ENCODE measurements at places on chromosomes 1 and 21. TPM values are rescaled to one million over a fixed set of nuclear protein-coding genes. Genes with fewer than 3 reads are reported as not detected.

The FAM131C gene
- not detected for total RNA-seq

The F5 gene
- total RNA-seq = 80.6 TPM

The ILDR2 gene
- 0.67 TPM for total RNA-seq

DNA sequence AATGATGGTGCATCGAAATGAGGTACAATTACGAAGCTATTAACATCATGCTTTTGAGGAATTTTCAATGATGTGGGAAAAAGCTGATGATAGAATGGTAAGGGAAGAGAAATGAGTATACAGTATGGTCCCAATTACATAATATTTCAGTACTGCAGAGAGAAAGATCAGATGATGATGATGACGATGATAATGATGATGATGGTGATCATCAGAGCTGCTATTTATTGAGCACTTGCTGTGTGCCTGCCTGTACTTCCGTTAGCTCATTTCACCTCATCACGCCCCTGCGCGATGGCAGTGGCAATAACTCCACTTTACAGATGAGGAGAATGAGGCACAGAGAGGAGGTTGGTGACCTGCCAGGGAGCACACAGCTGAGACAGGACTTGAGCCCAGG is 620.8 kb downstream of the MATN1 start:
- DNase-seq = no peak

- no peak for DNase-seq
Observed at GRCh38 chr1:233081735-233082134, 131.3 kb downstream of the NTPCR start.

DNA sequence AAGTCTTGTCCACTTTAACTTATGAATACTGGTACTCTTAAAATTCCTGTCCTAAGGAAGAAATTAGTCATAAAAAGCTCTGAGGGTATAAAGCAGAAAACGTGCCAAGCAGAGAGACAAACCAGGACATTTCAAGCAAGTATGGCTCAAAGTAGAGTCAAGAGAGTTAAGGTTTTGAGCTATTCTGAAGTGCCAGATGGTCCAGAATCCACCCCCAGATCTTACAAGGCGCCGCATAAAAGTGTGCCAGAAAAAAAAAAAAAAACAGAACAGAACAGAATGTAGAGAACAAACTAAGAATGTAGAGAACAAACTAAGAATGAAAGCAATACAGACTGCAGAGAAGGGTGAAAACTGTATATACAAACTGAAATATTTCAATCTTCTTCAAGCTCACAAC is 12.5 kb downstream of the EPS15 start:
- DNase-seq = no peak

- DNase-seq = no peak
Observed at GRCh38 chr1:226203240-226203639, 16.7 kb upstream of the ACBD3 start.

DNA sequence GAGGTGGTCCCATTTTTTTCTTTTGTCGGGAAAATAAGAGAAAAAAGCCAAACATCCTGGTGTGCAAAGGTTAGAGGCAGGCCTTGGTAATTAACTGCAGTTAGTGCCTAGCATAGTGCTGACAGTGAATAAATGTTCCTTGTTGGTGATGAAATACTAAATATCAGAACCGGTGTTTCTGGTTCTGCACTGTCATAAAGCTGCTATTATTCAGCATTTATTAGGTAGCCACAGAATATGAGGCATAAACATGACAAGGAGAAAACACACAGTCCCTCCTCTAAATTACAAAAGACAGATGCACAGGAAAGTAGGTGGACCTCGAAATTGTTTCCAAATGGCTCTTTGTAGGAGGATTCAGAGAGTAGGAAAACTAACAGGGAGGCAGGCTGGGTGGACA is 122.0 kb upstream of the ADGRL2 start:
- no peak for DNase-seq

All from CD4-positive, CD25-positive, alpha-beta regulatory T cell (primary cell).